ENCODE measurements at places on chromosomes 12 and 14.

- no peak for DNase-seq
Measured at GRCh38 chr14:60768602-60769001, 34.0 kb downstream of the MNAT1 start.

DNA sequence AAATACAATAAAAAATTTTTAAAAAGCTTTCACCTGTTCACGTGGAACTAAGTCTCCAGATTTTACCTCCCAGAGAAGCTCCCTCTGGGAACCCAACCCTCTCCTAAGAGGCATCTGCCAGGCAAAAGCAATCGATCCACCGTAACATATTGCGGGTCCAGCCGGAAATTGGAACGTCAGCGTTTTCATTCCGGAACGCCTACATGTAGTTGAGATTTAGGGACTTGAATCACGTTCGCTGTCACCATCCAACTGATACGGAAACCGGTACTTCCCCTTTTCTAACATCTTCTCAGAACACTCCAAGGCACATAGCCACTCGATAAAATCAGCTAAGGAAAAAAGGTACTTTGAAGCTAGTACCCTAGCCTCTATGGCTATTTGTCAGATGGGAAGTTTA is 70.3 kb downstream of the COX16 start:
- no peak for DNase-seq

- DNase-seq: no peak
Measured at GRCh38 chr12:92088805-92089204, 56.8 kb downstream of the BTG1 start.

DNA sequence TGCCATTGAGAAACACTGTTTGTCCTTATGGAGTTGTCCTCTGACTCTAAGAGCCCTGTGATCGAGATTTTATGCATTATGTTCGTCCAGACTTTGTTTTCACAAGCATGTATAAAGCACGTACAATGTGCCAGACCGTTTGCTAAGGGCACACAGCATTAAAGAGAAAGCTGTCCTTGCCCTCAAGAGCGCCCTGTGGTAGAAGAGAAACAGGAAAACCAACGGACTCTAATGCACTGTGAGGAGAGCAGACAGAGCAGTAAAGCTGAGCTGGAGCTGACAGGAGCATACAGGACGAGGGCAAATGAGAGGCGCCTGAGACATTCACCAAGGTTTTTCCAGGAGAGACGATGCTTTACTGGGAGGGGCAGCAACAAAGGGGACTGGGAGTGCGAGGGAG is 66.2 kb upstream of the OVCH1 start:
- no peak for DNase-seq

GRCh38 chr14:32417956-32418552 is 89.0 kb downstream of the AKAP6 start:
- DNase-seq: no peak

GRCh38 chr12:114395755-114396152 is 10.2 kb downstream of the TBX5 start:
- no peak for DNase-seq

- no peak for DNase-seq
Measured at GRCh38 chr12:58395056-58395455, 453.7 kb downstream of the ATP23 start.

DNA sequence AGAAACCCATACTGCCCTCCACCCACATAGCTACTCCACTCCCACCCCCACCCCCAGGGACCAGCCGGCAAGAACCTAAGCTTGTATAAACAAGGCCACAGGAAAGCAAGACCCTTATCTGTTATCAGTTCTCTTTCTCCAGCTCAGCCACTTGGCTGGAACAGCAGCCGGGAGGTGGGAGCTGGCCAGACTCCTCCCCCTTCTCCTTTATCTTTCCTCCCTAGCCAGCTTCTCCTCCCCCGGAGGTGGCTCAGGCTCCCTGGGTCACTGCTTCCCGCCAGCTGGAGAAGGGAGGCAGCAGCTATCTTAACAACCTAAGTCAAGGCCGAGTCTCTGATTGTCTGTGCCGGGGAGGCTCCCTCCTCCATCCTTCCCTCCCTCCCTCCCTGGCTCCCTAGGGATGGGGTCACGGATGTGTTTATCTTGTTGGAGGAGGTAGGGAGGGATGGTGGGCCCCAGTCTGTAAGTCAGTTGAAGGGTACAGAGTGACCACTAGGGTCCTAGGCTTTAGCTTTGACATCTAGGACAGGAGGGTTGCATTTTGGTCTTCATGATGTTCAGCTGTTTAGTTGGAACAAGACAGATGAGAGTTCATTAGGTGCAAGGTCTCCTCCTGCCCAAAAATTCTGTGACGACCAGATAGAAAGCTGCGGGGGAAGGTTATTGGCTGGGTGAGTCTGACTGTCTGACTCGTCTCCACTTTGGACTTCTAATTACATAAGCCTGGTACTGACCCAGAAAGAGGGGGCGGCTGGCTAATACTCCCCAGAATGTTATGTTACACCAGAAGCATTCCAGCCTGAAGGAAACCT is 29.7 kb downstream of the ZFP36L1 start:
- no peak for DNase-seq

DNA sequence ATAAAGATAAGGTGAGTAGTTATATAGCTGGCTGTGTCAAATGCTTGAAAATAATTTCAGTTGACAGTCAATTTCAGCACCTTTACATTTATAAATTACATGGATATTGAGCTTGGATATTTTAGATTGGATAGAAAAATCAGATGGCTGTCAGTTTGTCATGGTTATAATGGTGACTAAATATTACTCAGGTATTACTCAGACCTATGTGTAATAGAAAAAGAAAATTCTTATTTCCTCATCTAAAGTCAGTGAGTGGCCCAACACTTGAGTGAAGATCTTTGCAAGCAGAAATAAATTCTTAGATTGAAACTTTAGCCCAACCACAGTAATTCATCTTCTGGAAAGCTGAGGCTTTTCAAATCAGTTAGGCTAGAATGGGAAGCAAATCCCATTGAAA is 354.4 kb downstream of the NAV3 start:
- DNase-seq: no peak

- DNase-seq: no peak
Measured at GRCh38 chr12:27982385-27982784, 9.9 kb upstream of the PTHLH start.

DNA sequence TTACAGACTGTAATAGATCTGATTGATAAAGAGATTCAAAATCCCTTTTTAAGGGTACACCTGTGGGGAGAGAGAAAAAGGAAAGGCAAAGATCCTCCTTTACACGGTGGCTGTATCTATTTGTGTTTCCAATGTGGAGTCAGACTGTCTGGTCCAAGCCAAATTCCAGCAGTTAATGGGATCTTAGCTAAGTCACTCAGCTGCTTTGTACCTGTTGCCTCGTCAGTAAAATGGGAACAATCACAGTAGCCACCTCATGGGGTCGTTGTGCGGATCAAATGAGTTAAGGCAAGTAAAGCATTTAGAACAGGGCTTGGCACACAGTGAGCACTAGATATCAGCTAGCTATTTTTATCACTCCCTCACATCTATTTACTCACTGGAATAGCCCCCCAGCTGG is 46.9 kb downstream of the EFCAB11 start:
- DNase-seq: no peak

- DNase-seq: no peak
Measured at GRCh38 chr14:101369916-101370592, 191.2 kb upstream of the DIO3 start.

DNA sequence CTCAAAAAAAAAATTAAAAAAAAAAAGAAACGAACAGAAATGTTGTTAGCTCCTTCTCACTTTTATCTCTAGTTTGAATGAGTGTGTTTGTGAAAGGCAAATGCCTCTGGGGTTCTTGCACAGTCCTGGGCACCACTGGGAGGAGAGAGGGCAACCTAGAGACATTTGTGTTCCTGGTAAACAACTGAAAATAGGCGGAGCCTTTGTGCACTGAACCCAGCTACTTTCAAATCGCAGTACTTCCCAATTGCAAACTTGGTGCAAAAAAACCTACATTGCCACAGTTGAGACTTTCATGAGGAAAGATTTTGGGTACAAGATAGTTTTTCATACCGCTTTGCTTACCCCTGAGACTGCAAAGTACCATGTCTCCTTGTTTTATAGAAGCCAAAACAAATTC is 430.0 kb downstream of the ZFP36L1 start:
- DNase-seq: no peak

DNA sequence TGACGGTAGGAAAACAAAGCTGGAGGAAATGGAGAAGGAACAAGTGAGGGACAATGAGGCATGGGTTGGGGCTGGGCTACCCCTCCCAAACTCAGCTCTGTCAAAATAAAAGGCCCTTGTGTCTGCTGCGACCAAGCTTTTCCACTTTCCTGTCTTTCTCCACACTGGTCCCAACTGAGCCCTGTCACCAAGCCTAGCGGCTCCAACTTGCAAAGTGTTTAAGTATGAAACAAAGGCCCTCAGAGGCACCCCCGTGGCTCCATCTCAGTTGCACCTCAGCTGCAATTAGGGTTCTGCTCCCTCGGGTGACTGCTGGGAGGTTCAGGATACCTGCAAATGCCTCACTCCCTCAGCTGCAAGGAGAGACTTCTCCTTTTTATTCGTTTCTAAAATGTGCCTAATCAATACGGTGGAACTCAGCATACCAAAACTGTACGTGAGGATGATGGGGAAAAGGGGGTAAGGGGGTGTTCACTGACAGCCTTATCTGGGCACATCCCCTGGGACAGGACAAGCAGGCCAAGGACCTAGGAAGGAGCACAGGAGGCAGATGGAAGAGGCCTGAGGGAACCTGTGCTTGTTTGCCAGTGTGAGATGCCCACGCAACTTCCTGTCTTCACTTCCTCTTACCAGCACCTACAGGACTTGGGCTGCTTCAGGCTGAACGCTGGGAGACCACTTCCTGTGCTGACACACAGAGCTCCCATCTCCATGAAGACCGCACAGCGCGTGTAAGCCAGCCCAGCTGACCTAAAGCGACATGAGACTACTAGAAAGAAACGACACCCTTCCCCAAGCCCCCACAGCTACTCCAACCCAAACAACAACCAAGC is 8.9 kb downstream of the VAMP1 start:
- peak; percentile 65 for DNase-seq

DNA sequence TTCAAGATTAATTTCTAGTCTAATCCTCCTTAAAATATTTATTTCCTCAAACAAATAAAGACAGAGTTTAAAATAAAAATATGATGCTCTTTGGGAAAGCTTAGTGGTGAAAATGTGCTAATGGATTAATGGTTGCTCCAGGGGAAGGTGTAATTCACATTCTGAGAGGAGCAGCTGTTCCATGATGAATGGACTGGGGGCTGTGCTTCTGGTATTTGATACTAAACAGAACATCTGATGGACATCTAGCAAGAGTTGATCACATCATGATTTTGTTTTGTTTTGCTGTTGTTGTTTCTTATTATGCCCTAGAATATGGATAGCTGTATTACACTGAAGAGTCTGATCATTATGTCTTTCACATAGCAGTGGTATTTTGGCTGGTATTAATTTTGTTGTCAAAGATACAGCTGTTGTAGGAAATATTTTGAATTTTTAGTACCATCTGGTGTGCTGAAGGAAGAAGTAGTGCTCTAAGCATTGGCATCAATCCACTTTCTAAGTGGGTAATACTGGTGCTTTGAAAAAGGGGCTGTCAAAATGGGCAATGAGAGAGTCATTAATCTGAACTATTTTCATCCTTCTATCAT is 296.4 kb downstream of the ADAMTS20 start:
- DNase-seq: no peak

- DNase-seq: no peak
Measured at GRCh38 chr12:43057566-43057965, 468.0 kb upstream of the PRICKLE1 start.

DNA sequence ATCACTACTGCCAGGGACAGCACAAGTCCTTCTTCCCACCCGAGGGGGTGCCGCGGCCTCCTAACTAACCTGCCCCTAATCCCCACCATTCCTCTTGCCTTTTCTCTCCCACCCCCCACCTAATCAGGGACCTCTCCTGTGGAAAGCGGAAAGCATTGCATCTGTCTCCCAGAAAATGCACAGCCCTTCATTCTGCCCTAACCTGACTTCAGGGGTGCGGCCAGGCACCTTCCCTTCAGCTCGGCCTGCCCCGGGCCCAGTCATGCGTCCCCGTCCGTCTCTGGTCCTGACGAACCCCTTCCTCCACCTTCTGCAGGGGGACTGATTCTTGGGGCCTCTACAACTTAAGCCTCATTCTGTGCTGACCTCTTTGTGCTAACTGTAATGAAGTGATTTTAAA is 43.9 kb upstream of the TRAF3 start:
- DNase-seq: no peak

DNA sequence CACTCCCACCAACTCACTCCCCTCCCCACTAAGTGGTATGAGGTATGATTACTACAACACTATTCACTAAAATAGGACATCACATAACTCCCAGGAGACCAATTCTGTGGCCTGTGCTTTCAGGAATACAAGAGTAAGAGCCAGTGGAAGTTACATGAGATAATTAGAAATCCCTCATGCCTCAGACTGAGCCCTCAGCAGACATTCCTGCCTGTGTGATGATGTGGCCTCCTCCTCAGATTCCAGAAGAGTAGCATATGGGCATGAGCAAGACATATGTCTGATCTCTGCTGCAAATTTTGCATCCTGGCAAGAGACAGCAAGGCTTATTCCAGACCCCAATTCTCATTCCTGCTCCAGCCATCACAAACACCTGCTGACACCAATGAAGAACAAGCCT is 46.0 kb upstream of the BMP4 start:
- no peak for DNase-seq

- DNase-seq: no peak
Measured at GRCh38 chr14:73237786-73238423, 599 bp downstream of the PAPLN start.

GRCh38 chr12:19030603-19031002 is 98.9 kb upstream of the PLEKHA5 start:
- DNase-seq: no peak

GRCh38 chr12:91565246-91565645 is 382.6 kb upstream of the DCN start:
- DNase-seq: no peak

DNA sequence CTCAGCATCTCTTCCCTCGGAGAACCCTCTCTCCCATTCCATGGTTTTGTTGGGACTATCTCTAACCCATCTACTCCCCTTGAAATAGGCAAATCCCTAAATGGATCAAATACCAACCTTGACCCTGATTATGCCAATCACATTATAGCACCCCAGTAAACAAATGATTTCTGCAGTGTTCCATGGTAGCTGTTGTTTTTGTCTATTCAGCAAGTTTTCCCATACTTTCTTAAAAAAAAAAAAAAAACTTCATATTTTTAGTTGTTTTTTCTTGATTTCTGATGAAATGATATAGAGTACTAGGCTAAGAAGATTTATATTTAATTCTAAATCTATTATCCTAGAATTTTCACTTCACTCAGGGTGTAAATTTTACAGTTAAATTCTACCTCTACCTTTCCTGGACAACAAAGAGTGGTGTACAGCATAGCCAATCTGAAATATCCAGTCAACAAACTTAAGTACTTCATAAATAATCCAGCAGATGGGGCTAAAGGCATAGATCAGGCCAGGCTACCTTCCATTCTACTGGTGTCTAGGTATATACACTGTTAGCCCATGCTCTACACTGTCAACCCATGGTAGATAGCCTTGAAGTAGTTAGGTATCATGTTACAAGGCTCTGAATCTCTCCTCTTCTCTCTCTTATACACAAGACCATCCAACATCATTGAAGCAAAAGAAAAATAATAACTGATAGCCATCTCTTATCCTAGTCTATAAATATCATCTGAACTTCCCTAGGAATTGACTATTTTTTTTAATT is 82.2 kb downstream of the PLEKHG7 start:
- no peak for DNase-seq
